Fibroblast of skin of back (primary cell): ENCODE measurements at places on chromosomes 3 and 15.
A peak's percentile ranks its signal among the peaks of the same experiment; 100 is the strongest.

DNA sequence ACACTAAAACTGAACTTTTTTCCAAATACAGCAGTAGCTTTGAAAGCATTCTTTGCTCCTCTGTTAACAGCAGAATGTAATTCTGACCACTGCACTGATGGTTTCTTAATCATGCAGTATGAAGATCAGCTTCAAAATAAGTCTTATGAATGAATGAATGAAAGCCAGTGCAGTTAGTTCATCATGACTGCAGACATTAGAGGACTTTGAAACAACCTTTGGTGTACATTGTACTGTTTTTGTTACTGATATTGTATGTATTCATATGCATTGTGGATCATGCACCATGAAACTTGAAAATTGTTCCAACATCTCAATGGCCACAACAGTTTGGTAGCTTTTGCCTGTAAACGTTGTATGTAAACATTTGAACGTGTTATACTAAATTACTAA lies 1.3 kb upstream of the TNIK start:
- no peak for DNase-seq

DNA sequence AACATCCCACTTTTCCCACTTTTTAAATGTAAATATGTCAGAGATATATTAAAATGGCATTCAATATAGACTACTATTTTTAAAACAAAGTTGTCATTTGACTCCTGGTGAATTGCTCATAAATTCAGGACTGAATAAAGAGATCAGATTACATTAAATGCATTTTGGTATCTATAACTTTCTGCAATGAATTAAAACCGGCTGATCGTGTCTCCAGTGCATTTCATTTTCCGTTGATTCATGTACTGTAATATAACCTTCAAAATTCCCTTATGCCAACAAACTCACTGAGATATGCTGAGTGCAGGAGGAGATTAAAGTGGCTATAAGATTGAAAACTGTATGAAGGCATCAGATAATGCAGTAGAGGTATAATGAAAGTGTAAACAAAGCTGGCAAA lies 361.1 kb upstream of the CDIN1 start:
- no peak for DNase-seq

- DNase-seq = no peak
Measured at GRCh38 chr3:14621093-14621492, 30.5 kb upstream of the CCDC174 start.

DNA sequence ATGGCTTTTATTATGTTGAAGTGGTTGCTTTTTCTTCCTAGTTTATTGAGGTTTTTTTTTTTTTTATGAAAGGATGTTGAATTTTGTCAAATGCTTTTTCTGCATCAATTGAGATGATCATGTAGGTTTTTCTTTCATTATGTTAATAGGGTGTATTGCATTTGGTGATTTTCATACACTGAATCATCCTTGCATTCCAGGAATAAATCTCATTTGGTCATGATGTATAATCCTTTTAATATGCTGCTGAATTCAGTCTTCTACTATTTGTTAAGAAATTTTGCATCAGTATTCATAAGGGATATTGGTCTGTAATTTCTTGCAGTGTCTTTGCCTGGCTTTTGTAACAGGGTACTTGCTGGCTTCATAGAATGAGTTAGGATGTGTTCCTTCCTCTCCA lies 11.5 kb upstream of the CLRN1 start:
- DNase-seq = no peak

- DNase-seq = peak; percentile 99
Measured at GRCh38 chr3:90015688-90016356, 908.4 kb downstream of the EPHA3 start.

DNA sequence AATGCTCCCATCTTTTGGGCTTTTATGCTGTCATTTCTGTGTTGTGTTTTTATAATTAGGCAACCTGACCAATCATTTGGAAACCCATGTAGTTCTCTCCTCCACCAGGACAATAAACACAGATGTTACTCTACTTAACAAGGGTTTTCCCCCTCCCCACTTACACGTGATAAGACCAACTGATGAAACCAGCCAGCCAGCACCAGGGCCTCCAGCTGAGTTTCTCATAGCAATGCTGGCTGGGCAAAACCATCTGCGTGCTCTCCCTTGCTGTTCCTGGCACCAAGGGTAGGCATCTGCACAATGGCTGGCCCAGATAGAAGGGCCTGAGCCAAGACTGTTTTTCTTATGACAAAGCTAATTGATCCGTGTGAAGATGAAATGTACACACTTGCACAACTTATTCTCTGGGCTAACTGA lies 310.4 kb downstream of the PLCL2 start:
- DNase-seq = peak; percentile 42

DNA sequence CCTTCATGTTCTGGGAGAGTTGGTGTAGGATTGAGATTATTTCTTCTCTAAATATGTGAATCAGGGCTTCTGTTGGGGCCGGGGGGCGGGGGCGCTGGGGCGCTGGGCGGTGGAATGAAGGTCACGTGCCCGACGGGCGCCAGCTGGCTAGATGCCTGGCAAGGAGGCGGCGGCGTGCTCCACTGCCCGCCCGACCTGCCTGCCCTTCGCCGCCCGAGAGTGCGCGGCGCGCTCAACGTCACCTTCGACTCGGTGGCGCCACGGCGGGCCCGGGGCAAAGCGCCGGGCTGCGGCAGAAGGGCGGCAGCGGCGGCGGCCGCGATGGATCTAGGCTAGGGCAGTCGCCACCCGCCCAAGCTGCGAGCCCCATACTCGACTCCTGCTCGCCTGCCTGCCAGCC lies 47.0 kb upstream of the LHFPL4 start:
- DNase-seq = peak; percentile 18

- DNase-seq = no peak
Measured at GRCh38 chr3:165778891-165779290, 58.3 kb downstream of the BCHE start.

DNA sequence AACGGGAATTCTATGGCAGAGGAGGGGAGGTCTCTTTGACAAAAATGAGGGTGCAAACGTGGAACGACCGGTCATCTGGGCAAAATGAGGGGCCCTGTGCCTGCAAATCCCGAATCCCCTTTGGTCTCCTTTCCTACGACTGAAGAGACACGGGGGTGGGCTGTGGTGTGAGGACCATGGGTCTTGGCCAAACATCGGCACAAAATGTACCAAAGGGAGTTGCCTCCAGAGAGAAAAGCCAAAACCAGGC lies 498 bp downstream of the ZNF280D start:
- DNase-seq = no peak

DNA sequence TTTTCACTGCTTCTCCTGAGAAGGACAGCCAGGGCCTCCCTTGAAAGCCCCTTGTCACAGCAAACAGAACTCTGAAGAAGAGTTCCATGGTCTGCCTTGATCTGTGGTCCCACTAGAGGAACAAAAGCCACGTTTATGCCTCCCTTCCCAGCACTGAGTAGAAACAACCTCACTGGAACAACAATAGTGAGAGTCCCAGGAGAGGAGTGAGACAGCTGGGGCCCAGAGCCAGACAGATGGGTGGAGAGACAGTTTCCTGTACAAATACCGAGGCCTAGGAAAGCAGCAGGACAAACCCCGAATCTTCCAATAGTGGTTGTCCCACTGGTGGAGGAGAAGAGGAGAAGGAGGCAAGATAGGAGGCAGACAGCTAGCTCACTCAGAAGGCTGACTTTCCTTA lies 106.1 kb downstream of the WDR76 start:
- peak; percentile 60 for DNase-seq
